NCI-H226 (cell line): ENCODE measurements at places on chromosomes 2 and 18.

DNA sequence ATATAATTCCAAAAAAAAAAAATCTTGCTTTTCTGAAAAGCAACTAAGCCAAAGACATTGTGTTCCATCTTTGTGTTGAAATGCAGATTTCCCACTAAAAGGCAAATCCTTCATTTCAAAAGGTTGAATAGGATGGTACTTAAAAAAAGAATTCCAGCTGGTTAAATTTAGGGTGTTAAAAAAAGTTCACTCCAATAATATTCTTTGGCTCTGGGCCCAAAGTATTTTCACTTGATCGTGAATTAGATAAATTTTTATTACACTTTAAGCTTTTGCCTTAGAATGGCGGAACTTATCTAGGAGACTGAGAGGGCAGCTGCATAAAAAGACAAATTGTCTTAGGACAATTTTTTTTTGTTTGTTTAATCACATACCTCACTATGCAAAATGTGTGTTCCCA lies 79.2 kb downstream of the BCL11A start:
- no peak for DNase-seq

DNA sequence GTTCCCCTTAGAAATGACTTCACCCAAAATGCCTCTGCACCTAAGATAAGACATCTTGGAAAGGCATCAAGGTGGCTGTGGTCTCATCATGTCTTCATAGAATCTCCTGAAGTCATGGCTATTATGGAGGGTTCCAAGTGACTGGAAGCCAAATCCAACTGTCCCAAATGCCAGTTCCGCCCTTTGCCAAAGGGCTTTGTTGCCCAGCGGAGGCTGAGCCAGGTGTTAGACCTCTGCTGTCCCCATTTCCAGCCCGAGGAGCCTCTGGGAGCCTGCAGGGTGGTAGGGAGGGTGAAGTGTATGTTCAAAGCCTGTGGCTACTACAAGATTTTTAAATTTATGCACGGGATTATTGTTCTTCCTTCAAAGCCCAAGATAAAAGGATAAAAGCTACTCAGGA lies 25.7 kb downstream of the RHOB start:
- no peak for DNase-seq

DNA sequence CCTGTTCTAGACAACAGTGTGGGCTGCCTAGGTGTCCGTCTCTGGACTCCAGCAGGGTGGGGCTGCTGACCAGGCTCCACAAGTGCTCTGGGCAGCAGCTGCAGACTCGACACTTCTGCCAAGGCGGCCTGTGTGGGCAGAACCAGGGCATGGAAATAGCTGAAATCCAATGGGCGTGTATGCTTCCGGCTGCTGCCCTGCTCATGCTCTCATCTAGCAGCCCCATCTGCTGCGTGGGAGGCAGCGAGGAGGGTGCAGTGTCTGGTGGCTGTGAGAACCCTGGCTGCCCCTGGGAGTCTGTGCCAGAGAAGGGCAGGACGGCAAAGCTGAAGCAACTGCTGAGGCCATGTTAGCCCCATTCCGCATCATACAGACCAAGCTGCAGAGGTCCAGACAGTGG lies 174.9 kb downstream of the SOX11 start:
- no peak for DNase-seq

DNA sequence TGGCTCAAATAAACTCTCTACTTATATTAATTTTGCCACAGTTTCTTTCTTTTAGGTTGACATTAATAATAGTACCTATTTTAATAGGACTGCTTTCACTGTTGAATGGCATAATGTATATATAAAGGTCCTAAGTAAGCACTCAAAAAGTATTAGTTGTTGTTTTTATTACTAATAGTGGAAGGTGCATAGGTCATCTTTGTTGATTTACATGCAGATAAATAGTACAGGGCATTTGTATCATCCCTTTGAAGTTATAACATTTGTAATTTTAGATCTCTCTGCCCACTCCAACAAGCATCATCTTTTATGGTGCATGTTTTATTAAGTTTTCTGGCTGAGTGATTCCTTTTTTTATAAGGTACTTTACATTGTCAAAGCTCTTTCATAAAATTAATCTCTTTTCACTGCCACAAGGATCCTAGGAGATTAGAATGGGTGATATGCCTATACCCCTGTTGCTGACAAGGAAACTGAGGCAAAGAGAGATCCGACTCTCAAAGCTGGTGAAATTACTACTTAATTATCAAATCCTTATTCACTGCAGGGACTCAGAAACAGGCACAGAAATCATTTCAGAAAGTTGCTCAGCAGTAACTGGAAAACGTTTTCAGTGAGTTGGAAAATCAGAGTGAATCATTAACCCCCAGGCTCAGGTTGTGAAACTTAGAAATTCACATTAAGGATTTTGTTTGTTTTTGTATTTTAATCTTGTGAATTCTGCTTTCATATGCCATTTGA lies 299.6 kb downstream of the AGPS start:
- no peak for DNase-seq

DNA sequence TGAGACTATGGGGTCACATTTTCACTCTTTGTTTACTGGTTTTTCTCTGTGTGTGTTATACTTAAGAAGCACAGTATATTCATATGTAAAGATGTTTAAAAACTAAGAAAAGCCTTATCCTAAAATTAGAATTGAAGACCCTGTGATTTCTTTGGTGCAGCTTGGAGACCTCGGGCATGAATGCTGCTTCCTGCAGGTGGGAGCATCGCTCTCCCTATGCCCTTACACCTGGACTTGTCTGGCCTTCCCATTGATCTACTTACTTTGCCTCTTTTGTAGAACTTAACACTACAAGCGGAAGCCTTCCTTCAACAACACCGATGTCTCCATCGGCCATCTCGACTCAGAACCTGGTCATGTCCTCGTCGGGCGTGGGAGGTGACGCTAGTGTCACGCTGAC lies 114.5 kb downstream of the ZNF236 start:
- no peak for DNase-seq

- no peak for DNase-seq
Observed at GRCh38 chr2:70991742-70992141, 2.9 kb downstream of the TEX261 start.

DNA sequence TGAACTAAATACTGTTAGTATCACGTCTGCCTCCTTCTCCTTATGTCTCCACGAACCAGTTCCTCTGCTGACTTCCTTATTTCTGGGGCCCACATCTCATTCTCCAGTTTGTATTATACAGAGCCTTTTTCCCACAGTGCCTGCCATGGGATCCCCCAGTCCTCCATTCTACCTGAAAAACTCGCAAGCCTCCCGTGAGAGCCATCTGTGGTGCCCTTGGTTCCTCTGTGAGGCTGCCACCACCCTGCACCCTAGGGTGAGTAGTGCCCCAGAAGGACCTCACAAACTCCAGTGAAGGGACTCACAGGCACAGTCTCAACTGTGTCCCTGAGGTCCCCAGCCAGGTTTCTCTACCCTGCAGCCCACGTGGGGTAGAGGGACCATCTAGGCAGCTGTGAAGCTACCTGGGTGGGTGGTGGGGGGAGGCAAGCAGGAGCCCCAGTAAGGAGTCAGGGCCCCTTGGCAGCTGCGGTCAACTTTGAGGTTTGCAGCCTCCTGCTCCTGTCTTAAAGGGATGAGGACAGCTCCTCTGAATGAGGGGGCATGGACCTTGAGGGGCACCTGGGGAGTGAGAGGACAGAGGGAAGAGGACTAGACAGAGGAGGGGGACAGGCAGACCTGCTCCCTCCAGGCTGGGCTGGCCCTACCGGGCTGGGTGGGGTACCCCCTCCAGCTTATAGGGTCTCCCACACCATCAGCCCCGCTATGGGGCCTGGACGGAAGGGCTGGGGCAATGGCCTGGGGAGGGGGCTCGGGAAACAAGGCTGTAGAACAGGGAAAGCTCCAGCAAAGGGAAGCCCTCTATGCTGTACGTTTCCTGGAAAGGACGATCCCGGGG lies 1.0 kb downstream of the PSTPIP2 start:
- DNase-seq, result no peak

- no peak for DNase-seq
Observed at GRCh38 chr18:75472906-75473305, 45.4 kb upstream of the SMIM21 start.

- no peak for DNase-seq
Observed at GRCh38 chr2:229650901-229651300, 63.5 kb downstream of the DNER start.

DNA sequence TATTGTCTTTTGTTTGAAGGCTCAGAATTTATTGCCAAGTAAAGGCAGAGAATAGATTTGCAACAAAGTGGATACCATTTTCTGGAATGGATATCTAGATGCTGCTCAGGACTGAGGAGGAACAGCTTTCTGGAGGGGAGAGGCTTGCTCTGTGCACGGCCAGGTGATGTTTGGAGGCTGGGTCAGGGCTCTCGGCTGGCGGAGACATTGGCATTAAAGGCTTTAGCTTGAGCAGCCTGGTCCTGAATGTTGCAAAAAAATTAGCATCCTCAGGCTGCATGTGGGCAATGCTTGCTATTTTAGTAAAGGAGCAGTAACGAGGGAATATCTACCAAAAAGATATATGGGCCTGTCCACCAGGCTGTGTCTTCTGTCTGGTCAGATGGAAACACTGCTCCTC lies 20.4 kb downstream of the RNF144A start:
- no peak for DNase-seq

- DNase-seq, result no peak
Observed at GRCh38 chr18:60372132-60372531, 443 bp downstream of the MC4R start.

GRCh38 chr18:8453528-8453927 lies 155.7 kb upstream of the RAB12 start:
- DNase-seq, result no peak

- peak; percentile 68 for DNase-seq
Observed at GRCh38 chr18:9323750-9324445, 10.7 kb upstream of the TWSG1 start.

GRCh38 chr2:29455200-29455860 lies 340.1 kb downstream of the CLIP4 start:
- no peak for DNase-seq

- DNase-seq, result no peak
Observed at GRCh38 chr2:136381722-136382633, 264.0 kb upstream of the CXCR4 start.

- peak; percentile 56 for DNase-seq
Observed at GRCh38 chr2:216012133-216012829, 1.1 kb downstream of the MREG start.

- no peak for DNase-seq
Observed at GRCh38 chr18:54217624-54218023, 6.8 kb downstream of the MBD2 start.

DNA sequence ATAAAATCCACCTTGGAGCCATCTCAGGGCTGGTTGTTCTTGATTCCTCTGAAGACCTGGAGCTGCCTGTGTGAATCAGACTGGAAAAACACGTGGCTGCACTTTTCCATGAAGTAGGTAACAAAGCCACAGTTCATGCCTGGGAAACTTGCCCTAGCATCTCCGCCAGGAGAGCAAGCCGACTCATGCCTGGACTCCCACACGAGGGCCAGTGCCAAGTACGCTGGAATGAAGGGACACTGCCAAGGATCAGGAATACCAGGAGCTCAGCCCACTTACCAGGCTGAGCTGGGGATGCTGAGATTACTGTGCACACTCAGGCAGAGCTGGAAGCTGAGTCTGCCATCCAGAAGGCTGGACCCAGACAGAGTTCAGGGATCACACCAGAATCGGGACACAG lies 10.9 kb upstream of the FHL2 start:
- peak; percentile 100 for DNase-seq

DNA sequence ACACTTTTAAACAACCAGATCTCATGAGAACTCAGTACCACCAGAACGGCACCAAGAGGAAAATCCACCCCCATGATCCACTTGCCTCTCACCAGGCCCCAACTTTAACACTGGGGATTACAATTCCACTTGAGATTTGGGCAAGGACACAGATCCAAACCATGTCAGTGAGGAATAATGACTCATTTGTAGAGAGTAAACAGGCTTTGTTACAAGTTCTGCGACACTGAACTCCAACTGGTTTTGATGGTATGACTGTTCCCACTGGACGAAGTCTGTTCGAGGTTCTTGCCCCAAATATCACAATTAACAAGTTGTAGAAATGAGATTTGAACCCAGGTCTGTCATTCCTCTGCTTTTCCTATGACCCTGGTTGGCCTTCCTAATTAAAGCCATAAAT lies 718.1 kb upstream of the ID2 start:
- no peak for DNase-seq

- DNase-seq, result no peak
Observed at GRCh38 chr18:3124822-3125221, 94.9 kb downstream of the MYOM1 start.

- DNase-seq, result no peak
Observed at GRCh38 chr2:23452853-23453420, 68.0 kb downstream of the KLHL29 start.

GRCh38 chr2:71882949-71883472 lies 264.7 kb downstream of the CYP26B1 start:
- peak; percentile 86 for DNase-seq

DNA sequence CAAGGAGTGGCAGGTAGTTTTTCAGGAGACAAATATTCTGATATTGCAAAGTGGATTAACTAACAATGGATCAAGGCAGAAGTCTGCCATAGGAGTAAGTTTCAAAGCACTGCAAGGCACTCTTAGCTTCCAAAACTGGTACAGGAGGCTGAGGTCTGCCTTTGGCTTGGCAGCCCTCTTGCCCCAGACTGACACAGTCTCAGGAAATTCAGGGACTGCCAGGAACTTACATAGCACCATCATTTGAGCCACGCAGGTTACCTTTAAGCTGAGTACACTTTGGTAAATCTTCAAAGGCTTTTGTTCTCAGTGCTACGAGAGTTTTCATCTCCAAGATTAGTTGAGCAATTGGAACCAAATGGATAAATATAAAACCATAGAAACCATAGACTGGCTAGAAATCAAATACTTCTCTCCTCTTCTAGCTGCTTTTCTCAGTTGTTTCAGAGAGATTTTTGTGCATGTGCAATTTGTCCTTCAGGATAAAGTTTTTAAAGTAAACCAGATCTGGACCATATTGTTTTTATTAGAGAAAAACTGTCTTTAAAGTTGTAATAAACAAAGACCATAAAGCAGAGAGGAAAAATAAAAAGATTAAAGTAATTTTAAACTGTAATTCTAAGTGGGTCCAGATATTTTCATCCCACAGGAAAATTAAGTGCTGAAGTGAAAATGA lies 18.8 kb downstream of the ANKRD29 start:
- no peak for DNase-seq

GRCh38 chr18:48576457-48576771 lies 37.6 kb downstream of the CTIF start:
- no peak for DNase-seq

DNA sequence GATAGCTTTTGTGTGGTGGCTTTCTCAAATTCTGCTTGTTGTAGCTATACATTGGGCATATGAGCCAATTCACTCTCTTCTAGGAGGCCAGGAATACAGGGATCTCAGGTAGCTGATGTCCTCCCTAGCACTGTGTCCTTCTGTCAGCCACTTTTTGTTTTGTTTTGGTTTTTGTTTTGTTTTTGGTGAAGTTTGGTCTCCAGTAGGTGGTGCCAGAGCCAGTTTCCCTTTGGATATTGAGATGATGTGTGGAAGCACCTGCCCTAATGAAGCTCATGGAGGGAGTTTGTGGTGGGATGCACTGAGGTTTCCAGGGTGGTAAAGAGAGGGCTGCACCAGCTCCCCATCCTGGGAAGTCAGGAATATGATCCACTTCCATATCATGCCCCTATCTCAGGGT lies 100.5 kb upstream of the VWC2L start:
- DNase-seq, result no peak

- DNase-seq, result no peak
Observed at GRCh38 chr18:76983613-76984051, 149.0 kb downstream of the MBP start.

- DNase-seq, result no peak
Observed at GRCh38 chr2:128695646-128696220, 377.1 kb upstream of the HS6ST1 start.
